Memory B cell (primary cell): ENCODE measurements at places on chromosomes 6 and 20.

DNA sequence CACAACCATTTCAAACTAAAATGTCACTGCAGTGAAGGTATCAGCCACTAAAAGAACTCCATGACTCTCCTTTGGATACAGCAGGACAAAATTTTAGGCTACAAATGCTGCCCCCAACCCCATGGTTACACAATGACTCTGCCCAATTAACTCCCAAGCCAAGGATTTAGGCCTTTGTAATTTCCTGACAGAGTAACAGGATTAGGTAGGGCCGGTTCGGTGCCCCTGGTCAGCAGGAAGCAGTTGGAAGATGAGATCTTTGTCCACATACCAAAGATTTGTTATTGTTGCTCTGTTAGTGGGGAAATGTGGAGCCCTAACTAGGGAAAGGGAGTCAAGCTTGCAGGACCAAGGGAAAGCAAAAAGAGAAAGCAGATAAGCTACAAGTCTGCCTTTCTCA, 26.7 kb upstream of the RIPK1 start:
- DNase-seq: no peak

DNA sequence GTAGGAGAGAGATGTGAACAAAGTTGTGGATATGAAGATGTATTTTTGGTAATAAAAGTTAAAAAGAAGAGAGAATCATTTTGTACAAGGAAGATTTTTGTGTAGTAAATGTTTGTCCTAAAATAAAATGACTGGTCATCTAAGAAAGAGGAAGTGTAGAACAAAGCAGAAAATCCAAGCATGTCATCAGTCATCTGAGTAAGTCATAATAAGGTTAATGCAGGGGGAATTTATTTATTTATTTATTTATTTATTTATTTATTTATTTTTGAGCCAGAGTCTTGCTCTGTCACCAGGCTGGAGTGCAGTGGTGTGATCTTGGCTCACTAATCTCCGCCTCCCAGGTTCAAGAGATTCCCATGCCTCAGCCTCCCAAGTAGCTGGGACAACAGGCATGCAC, 15.7 kb upstream of the CGA start:
- DNase-seq: no peak

DNA sequence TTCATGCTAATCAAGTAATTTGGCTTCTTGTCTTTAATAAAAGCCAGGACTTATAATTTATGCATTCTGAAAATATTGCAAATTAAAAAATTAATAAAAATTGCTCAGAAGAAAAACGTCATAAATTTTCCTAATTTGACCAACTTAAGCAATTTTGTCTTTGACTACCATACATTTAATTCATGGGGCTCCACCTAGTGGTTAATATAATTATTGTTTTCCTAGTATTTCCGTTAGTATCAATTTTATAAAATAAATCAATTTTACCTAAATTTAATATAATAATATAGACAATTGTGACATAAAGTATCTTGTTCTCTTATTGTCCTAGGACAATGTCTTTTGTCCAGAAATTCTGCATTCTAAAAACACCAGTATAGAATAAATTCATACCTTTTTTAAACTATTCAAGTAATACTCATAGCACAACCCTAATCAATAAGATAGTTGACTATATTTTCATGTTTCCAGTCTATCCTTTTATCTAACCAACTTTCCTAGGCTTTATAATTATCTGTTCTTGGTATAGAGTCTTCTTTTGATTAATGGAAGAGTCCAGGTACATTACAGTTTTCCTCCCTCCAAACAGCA, 319.9 kb downstream of the TRDN start:
- no peak for DNase-seq

GRCh38 chr6:106090001-106090400, 3.9 kb downstream of the PRDM1 start:
- no peak for DNase-seq

- no peak for DNase-seq
These were observed 199.0 kb downstream of the KCNQ5 start for GRCh38 chr6:72820906-72821305.

DNA sequence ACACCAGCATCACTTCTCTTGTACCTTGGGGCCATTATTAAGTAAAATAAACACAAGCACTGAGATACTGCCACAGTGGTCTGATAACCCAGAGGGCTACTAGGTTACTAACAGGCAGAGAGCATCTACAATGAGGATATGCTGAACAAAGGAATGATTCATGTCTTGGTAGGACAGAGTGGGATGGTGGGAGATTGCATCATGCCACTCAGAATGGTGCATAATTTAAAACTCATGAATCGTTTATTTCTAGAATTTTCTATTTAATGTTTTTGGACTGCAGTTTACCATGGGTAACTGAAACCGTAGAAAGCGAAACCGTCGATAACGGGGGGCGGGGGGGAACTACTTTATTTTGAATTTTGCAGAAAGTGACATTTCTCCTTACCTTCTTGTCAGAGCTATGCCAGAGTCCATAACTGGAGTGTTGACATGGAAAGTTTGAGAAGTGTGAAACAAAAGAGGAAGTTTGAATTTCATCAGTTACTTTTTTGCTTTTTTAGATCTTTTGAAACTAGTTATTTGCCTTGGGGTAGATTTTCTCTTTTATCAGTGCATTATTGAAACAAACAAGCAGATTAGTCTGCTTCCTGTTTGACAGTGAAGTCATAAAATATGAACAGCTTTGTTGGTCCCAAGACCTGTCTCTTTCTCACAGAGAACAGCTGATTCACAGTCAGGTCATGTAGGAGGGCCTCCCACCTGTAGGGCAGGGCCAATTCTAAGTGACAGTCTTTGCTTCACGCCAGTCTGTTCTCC, 124.9 kb downstream of the KLHL32 start:
- peak; percentile 14 for DNase-seq

- no peak for DNase-seq
These were observed 686.2 kb upstream of the SLC35B3 start for GRCh38 chr6:9121549-9121948.

GRCh38 chr6:16122197-16122596, 6.7 kb upstream of the MYLIP start:
- DNase-seq: no peak

DNA sequence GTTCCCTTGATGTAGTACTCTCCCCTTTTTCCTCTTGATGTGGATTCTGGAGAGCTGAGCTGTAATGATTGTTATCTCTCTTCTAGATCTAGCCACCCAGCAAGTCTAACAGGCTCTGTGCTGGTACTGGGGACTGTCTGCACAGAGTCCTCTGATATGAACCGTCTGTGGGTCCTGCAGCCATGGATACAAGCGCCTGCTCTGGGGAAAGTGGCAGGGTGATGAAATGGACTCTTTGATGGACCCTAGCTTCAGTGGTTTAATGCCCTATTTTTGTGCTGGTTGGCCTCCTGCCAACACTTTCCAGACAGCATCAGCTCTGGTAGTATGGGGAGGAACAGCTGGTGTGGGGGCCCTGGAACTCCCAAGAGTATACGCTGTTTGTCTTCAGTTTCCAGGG, 216.3 kb downstream of the ADGRG6 start:
- DNase-seq: no peak

GRCh38 chr6:30893001-30893591, 8.8 kb downstream of the DDR1 start:
- DNase-seq: no peak

DNA sequence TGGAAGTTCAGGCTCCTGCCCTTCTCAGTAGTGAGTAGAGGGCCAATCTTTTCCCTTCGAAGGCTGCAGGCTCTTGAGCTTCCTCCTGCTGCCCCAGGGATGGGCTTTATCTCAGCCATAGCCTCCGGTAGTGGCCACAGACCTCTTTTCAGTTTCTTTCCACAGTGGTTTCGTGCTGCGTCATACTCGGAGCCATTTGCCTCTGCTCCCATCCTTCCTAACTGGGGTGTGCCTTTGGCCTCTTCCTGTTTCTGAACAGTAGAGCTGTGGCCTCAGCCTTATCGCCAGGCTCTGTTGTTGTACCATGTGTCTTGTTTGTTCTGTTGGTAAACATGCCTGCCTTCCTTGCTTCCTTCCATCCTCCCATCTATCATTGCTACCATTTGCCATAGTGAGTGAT, 54.1 kb downstream of the TULP4 start:
- DNase-seq: no peak

DNA sequence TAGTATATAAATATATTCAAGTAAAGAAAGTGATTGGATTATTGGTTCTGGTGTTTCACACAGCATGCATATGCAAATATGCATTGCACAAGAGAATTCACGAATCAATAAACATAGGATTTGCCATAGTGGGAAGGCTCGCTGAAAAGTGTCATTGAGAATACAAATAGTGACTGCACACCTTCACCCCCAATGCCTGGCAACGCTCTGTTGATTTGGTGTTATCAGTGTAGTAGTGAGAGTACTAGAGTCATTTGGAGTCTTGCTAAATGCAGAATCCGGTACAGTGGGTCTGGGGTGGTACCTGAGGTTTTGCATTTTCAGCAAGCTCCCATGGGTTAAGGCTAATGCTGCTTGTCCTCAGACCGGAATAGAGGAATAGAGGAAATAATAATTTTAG, 49.7 kb upstream of the NAA20 start:
- DNase-seq: no peak

DNA sequence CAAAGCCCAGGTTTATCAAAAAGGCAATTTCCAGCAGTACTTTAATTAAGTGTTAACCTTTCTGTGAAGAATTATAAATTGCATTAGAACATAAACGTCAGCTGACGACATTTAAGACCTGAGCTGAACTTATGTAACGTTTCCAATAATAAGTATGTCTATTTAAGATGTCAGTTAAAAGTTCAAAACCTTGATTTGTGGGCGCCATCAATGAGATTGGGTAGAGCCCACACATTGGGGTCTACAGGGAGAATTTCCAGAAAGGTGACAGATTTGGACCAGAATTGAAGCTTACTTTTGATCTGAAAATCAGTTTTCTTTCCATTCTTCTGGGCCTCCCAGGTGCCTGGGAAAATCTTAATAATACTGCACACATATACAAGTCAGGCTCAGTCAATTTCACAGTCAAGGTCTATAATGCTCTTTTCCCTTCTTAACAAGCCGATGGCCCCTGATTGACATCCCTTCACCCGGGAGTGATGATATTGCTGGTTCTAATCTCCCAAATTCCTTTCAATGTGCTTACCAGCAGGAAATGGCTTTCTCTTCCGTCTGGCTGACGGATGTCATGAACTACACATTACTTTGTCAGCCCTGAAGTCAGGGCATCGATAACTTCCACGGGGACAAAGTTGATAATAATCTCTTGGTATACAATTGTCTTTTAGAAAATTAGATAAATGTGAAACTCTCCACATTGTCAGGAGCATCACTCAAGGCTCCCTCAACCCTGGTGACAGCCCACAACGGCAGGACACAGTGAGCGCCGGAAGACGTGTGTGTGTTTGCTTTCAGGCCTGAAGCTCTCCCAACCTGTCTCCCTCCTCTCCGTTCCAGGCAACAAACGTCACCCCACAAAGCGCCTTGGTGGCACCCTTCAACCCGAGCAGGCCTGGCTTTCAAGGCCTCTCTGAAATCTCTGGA, 396.5 kb upstream of the CNR1 start:
- no peak for DNase-seq

DNA sequence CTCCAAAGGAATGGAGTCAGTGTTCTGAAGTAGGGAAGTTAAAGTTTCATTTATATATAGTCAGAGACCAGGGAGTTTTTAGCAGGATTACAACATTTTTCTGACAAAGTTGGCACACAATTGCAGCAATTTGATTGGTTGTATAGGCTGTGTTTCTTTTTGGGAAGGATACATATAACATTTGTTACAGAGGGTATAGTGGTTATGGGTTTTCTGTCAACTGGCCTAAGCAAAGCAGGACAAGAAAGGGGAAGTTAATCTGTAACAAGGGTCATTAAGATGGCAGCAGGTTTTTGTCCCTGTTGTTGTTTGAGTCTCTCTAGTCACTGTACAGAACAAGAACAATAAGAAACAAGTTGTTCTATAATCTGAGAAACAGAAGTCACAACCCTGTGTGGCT, 41.4 kb downstream of the TPD52L1 start:
- no peak for DNase-seq

- no peak for DNase-seq
These were observed 215.0 kb downstream of the TBC1D7 start for GRCh38 chr6:13113376-13113775.

DNA sequence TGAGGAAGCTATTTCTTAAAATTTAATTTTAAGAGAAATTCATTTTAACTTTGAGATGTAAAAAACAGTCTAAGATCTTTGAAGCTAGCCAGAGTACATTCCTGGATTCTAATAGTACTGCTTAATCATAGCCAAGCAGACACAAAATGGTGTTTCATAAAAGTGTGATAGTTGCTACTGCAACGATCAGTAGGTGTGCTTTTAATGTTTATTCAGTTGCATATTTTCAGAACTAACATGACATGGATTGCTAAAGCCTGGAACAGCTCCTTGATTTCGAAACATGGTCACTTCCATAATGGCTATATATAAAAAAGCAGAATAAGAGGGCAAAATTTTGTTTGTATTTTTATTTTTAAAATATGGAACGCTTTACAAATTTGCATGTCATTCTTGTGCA, 35.5 kb downstream of the SESN1 start:
- DNase-seq: no peak

- no peak for DNase-seq
These were observed 21.3 kb upstream of the HIVEP2 start for GRCh38 chr6:142966294-142966693.

DNA sequence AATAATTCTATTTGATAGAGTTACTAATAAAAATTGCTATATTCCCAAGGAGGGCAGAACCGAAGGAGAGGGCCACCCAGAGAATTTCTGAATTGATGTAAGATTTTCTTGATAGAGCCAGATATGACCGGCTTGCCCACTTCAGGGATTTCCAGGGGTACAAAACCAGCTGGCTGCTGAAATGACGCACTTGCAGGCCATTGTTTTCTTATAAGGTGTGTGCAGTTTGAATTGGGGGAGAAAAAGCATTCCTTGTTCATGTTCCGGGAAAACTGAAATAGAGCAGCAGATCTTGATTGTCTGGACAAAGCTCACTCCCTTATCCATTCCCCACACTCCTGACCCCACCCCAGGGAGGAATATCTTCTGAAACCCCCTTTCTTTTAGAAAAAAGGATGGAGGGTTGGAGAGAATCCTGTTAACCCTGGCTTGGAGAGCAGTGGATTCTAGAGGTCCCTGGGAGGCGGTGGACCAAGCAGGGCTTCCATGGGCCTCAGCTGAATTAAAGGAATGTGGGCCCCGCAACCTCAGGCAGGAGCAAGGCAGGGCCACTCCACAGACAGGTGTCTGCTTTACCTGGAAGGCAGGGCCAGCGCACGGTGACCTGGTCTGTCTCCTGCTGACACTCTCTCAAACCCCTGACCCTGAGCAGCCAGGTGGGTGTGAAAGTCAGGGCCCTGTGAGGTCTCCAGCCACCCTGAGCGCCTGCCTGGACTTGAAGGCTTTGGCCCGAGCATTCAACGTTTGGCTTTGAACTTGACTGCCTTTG, 96.4 kb downstream of the TMEM170B start:
- DNase-seq: no peak

- DNase-seq: no peak
These were observed 56.4 kb upstream of the RPS6KA2 start for GRCh38 chr6:166683477-166683876.

- DNase-seq: no peak
These were observed 391.2 kb downstream of the ADGRB3 start for GRCh38 chr6:69026243-69026642.

DNA sequence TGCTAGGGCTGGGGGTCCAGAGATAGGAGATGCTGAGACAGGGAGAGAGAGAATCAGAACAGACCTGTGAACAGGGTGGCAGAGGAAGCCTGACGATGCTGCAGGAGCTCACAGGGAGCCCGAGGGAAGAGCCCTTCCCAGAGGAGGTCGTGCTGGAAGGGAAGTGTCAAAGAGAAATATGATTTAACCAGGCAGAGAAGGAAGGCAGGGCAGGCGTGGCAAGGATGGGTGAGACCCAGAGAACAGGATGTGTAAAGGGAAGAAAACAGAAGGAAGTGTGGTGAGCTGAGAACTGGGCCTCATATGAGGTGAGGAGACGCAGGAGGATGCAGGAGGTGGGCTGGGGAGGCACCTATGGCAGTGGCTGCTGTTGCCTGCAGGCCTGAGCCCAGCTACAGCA, 105.6 kb downstream of the ZDHHC14 start:
- peak; percentile 11 for DNase-seq
